LHCN-M2 (cell line): ENCODE measurements at places on chromosomes 12 and 14.

GRCh38 chr12:21851151-21851550 lies 76.6 kb upstream of the KCNJ8 start:
- DNase-seq = no peak

DNA sequence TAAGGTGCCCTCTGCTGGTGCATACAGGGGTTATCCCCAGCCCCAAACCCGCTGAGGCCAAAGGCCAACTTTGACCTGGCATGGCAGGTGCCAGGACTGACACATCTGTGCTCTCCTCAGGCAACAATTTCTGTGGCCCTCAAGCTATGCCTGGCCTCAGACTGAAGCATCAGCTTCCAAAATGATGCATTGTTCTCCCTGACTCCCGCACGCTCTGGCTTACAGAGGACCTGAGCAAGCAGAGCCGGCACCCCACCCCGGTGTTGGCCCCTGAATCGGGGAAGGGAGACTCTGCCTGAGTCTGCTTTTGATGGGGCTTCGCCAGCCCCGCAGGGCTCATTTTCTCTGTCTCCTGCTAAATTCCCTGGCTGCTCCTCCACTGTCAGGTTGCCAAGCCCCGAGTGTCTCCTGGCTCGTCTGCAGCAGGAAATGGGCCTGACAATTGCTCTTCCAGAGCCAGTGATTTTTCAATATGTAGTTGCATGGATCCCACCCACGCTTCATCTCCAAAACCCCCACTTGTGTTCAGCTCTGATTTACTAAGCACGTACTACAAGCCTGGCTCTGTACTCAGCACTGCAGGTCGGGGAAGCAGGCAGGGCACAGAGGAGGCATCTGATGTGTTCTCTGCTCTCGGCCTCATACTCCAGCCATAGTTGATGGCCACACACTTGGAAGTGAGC lies 126.1 kb downstream of the SLC38A6 start:
- DNase-seq = peak; percentile 54

DNA sequence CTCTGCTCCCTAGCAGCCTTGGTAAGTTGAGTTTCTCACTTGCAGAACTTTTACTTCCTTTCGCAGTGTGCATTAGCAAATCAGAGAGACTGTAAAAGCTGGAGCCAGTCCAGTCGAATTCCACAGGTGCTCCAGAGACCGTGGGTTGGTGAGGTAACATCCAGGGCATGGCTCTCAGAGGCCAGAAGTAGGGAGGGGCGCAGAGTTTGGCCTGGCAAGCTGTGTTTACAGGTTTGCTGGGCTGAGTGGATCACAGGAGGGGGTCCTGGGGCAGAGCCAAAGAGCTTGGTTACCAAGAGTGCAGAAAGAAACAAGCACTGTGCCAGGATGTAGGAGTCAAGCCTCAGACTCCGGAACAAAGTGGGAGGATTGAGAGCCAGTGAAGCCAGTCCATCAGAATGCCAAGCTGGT lies 10.2 kb upstream of the BHLHE41 start:
- no peak for DNase-seq

DNA sequence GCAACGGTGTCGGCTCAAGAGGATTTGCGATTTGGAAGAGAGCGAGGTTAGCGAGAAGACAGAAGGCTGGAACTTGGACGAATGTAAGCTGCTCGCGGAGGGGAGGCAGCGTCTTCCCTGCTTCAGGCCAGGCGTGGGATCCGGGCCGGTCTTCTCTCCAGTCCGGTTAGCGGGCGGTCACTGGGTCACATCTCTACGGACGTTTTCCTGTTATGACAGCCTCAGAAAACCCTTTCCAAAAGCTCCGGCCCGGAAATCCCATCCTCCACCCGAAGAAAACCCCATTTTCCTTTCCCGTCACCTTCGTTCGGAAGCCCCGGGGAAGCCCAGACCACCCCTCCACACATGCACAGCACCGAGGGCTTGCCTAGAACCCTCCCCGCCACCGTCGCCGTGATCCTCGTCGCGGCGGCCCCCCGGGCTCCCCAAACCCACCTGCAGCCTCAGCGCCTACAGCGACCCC lies 268 bp downstream of the NDUFB1 start:
- peak; percentile 25 for DNase-seq

DNA sequence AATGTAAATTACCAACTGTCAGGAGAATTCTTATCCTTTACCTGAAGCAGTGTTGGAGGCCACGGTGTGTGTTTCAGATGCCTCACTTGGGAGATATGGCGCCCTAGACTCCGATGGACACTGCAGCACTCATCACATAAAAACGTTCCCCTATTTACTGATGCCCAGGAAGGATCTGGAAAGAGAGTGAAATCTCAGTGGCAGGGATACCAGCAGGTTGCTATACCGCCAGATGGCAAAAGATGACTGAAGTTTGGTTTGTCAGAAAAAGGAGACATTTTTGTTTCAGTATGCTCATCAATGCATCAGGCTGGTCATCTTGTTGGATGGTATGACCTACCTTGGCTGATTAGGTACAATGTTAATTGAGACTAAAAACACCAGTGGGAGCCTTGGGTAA lies 4.6 kb downstream of the GIT2 start:
- DNase-seq = no peak

DNA sequence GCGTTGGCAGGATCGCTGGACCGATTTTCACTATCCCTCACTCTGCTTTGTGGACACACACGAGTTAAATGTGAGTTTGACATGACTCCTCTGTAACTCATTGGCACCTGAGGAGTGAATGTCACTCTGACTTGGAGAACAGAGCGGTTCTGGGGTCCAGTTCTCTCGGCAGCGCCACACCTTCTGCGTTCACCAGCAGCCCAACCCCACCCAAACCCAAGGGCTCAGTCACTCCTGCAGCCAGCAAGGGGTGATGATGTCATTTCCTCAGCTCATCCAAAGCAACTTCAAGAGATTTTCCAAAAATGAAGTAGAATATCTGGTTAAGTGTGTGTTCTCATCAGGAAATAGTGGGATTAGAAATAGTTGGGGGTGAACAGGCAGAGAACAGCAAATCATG lies 36.3 kb downstream of the ADGRD1 start:
- no peak for DNase-seq

DNA sequence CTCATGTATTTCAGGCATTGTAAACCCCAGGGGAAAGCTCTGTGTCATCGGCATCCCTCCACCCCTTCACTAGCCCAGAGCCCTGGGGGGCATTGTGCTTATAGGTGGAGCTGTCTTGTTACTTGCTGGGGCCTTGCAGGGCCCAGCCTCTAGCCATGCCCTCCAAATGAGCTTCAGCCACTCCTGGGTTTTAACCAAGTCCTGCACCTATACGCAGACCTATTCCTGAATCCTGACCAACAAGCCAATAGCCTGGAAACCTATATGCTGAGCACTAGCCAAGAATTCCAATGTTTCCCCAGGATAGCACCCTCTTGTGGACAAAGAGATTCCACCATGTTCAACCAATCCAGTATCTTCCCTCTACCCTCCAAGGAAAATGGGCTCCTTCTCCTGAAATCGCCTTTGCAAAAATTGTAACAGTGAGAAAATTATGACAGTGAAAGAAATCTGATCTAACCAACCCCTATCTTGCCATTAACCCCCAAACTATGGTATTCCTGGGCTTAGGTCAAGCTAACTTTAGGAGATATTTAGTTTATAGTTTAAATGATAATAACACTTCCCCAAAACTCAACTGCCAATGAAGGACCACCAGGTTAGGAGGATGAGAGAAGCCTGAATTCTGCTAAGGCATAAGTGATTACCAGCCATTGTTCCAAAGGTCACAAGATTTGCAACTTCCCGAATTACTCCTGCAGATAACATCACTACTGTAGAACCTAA lies 55.5 kb downstream of the TTC7B start:
- DNase-seq = peak; percentile 39

GRCh38 chr14:69152181-69152901 lies 578 bp downstream of the DCAF5 start:
- peak; percentile 50 for DNase-seq

- DNase-seq = no peak
These were observed 49.5 kb downstream of the MYF5 start for GRCh38 chr12:80766210-80766609.
